ENCODE measurements at places on chromosomes 4 and X.

GRCh38 chrX:133434197-133434820, 19.0 kb upstream of the GPC4 start:
- DNase-seq = no peak

- no peak for DNase-seq
Observed at GRCh38 chr4:121096191-121096590, 23.9 kb upstream of the NDNF start.

GRCh38 chr4:126081336-126081735, 766.6 kb downstream of the FAT4 start:
- DNase-seq = no peak

DNA sequence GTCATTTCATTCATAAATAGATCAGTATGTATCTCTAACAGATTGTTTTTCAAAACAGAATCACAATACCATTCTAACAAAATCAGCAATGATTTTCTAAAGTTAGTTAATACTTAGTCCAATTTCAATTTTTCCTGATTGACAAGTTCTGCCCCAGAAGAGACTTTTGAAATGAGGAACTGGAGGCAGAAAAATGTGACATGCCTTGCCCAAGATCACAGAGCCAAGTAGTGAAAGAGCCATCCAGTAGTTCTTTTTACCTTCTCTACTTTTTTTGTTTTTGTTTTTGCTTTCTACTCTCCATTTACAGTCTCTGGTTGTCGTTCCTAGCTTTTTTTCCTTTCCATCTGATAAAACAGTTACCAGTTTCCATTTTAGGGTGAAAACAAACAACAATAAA, 129.3 kb upstream of the TMEM164 start:
- no peak for DNase-seq

- DNase-seq = no peak
Observed at GRCh38 chr4:165191348-165191656, 16.1 kb upstream of the KLHL2 start.

DNA sequence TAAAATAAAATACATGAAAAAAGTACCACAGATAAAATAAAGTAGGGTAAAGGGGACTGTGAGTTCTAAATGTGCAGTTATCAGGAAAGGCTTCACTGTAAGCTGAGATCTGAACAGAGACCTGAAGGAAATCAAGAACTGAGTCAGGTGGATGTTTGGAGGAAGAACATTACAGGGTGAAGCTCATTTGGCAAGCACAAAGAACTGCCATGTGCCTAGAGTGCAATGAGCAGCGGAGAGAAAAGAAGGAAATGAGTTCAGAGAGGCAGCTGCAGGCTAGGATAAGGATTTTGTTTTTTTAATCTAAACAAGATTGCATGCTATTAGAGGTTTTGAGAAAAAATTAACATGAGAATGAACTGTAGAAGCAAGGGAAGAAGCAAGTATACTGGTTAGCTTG, 373.1 kb downstream of the STPG2 start:
- DNase-seq = no peak

GRCh38 chrX:52270453-52271116, 85.9 kb downstream of the MAGED4 start:
- DNase-seq = no peak

GRCh38 chrX:13892856-13893255, 76.0 kb upstream of the GPM6B start:
- DNase-seq = no peak

All from GM12892 (cell line).